ENCODE measurements at places on chromosomes 3 and 15. TPM values are rescaled to one million over a fixed set of nuclear protein-coding genes. Genes with fewer than 3 reads are reported as not detected.
A peak's percentile ranks its signal among the peaks of the same experiment; 100 is the strongest.

Gene GABRR3
- total RNA-seq: not detected

Gene AP3B2
- total RNA-seq: 3.8 TPM

Gene AVEN
- total RNA-seq: 11.5 TPM

- H3K27me3 ChIP-seq: no peaks in the 10 kb centered on the region
- no peak overlapping the region for H3K27ac ChIP-seq
- H3K4me1 ChIP-seq: peaks cover 10% of the 10 kb centered on the region
- no peaks in the 10 kb centered on the region for H3K36me3 ChIP-seq
Observed at GRCh38 chr3:119553823-119554415, 5.5 kb downstream of the CD80 start.

Gene CPNE4
- total RNA-seq: 0.26 TPM

Gene NEK10
- total RNA-seq: 0.49 TPM

GRCh38 chr15:100918690-100919480 lies at the start of gene LRRK1:
TSS of gene LRRK1 (plus strand) at chr15:100919357. CDS start at chr15:100924633, 5,276 bp downstream.
- H3K36me3 ChIP-seq: no peaks in the 10 kb centered on the region
- H3K4me1 ChIP-seq: peaks cover 22% of the 10 kb centered on the region
- peak within 1 kb of the TSS; percentile 83 for H3K27ac ChIP-seq
- peak; percentile 84 for DNase-seq
- H3K27me3 ChIP-seq: no peaks in the 10 kb centered on the region

Gene ACTC1
- 3.4 TPM for total RNA-seq

Gene ADAMTSL3
- total RNA-seq: 26.2 TPM

DNA sequence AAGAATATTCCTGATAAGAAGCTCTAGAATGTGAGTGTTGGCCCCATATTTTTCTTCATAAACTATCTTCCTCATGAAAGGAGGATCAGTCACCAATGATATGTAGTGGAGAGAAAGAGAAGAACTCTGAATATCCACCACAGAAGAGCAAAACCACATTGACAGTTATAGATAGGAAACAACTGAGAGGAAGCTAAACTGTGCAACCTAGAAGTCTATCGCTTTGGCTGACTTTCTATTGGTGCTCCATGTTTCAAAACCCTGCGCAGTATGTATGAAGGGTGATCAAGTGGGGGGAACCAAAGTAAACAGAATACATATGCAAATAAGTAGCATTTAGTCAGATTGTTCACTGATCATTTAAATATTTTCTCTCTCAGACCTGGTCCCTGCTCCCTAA lies 41.0 kb upstream of the ZNF280D start:
- H3K4me1 ChIP-seq: peaks cover 10% of the 10 kb centered on the region
- H3K4me3 ChIP-seq: no peak overlapping the region
- H3K27me3 ChIP-seq: no peaks in the 10 kb centered on the region
- H3K27ac ChIP-seq: no peak overlapping the region
- no peak for DNase-seq

DNA sequence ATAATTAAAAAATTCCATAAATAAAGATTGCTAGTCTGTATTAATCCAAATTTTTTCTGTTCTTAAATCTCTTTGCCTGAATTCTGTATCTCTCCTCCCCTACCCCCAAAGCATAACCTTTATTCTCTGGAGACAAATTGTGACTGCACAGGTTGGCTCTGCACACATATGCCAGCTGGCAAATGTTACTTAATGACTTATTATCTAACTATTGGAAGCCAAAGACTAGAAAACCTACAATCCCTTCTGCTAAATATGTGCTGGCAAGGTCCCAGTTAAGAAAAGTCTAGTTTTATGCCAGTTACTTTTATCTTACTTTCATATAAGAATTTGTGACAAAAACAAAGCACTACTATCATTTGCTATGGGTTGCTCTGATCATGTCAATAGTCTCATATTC lies 569.3 kb downstream of the MECOM start:
- no peak overlapping the region for H3K4me3 ChIP-seq
- DNase-seq: no peak
- no peak overlapping the region for H3K27ac ChIP-seq
- H3K27me3 ChIP-seq: no peaks in the 10 kb centered on the region
- no peaks in the 10 kb centered on the region for H3K4me1 ChIP-seq

DNA sequence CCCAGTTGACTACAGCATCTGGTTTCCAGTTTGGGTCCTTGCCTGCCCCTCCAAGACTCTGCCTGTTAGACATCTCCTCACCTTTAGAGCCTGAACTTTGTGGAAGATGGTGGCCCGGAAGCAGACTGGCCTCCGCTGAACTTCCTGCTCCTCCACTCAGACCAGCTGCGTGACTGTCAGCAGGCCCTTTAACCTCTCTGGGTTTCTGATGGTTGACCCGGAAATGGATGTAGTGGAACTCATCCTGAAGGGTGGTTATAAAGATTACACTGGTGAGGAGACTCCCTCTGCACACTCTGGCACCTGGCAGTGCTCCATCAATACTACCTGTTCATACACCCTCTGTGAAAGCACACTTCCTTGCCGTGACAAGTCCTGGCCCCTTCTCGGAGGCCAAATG lies 151.9 kb upstream of the TLE3 start:
- no peak overlapping the region for H3K27ac ChIP-seq
- no peak overlapping the region for H3K4me3 ChIP-seq
- no peak for DNase-seq
- peaks cover 3% of the 10 kb centered on the region for H3K4me1 ChIP-seq
- H3K36me3 ChIP-seq: no peaks in the 10 kb centered on the region

GRCh38 chr3:119700269-119700919 lies 2.4 kb upstream of the CFAP91 start:
- no peaks in the 10 kb centered on the region for H3K36me3 ChIP-seq
- no peak for DNase-seq
- no peak overlapping the region for H3K27ac ChIP-seq
- H3K4me3 ChIP-seq: no peak overlapping the region
- H3K27me3 ChIP-seq: no peaks in the 10 kb centered on the region
- peaks cover 9% of the 10 kb centered on the region for H3K4me1 ChIP-seq

Gene ZMYND10
- total RNA-seq: 2.8 TPM

Gene C3orf22
- total RNA-seq: not detected

GRCh38 chr15:66603301-66604179 lies 37.7 kb upstream of the LCTL start:
- H3K36me3 ChIP-seq: no peaks in the 10 kb centered on the region
- peak; percentile 87 for DNase-seq
- no peaks in the 10 kb centered on the region for H3K27me3 ChIP-seq
- H3K4me3 ChIP-seq: no peak overlapping the region

GRCh38 chr3:72244396-72244795 lies 459.4 kb upstream of the PROK2 start:
- peaks cover 14% of the 10 kb centered on the region for H3K4me1 ChIP-seq
- DNase-seq: no peak
- no peaks in the 10 kb centered on the region for H3K27me3 ChIP-seq
- H3K27ac ChIP-seq: no peak overlapping the region
- H3K36me3 ChIP-seq: no peaks in the 10 kb centered on the region

DNA sequence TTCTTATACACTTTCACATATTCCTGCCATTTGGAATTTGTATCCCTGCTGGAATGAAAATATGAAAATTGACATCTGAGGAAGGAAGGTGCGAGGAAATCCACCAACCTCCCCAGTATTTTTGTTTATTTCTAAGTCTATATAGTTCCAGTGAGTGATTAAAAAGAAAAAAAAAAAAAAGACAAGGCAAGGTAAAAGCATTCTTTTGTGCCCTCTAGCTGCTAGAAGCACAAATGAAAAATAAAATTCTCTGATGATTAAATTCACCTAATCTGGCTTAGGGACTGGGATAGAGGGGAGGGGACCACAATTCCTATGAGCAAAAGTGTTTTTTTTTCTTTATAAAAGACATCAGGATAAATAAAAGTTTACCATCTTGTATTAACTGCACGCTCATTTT lies 370.9 kb downstream of the NR2F2 start:
- no peak overlapping the region for H3K4me3 ChIP-seq
- H3K4me1 ChIP-seq: no peaks in the 10 kb centered on the region
- H3K27ac ChIP-seq: no peak overlapping the region
- H3K27me3 ChIP-seq: no peaks in the 10 kb centered on the region
- no peak for DNase-seq
- no peaks in the 10 kb centered on the region for H3K36me3 ChIP-seq

Gene SPESP1
- total RNA-seq: 1.2 TPM

DNA sequence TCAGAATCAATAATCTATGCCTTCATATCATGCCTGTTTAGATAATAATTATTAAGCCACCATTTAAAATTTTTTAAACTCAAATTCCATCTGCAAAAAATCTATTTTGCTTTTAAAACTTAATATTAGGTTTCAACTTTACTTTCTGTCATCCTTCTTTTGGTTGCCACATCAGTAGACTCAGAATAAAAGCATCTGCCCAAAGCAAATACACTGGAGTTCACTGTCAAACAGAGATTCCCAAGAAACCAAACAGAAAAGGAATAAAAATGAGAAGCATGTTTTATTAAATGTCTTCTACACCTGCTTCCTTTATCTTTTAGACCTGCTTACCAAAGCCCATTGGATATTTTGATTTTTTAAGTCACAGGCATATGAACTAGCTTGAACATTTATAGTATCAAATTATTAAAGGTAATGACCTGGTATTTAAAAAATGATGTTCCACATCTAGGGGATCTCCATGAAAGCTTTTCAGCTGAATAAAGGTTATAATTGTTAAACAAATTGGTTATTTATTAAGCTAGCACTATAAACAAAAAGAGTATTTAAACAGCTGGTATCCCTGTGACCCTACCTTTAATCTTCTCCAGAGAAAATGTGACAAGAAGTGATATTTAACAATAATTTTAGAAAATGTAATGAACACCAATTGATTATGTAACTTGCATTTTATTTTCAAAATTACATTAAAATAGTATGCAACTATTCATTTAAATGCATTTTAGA lies 62.5 kb downstream of the ALCAM start:
- no peak overlapping the region for H3K27ac ChIP-seq
- H3K36me3 ChIP-seq: no peaks in the 10 kb centered on the region
- no peaks in the 10 kb centered on the region for H3K4me1 ChIP-seq
- no peak overlapping the region for H3K4me3 ChIP-seq
- DNase-seq: no peak

- no peak overlapping the region for H3K4me3 ChIP-seq
- DNase-seq: no peak
Observed at GRCh38 chr3:160588023-160588422, 22.7 kb upstream of the KPNA4 start.

Gene CD276
- total RNA-seq: 60.8 TPM

DNA sequence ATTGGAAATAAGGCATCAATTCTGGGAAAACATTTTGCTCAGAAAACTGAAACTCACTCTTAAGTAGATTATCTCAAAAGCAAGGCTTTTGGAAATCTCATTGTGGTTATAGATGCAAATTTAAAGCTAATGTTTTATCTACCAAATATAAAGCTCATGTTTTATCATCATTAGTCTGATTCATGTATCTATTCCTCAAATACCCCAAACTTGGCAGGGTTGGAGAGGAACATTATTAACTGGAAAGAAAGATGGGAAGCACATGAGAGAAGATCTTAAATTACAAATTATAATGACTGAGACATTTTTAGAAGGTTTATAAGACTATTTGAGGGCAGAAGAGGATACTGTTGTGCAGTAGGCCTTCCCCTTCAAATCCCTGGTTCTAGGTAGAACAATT lies 137.3 kb upstream of the TGFBR2 start:
- no peak for DNase-seq
- H3K36me3 ChIP-seq: no peaks in the 10 kb centered on the region
- no peak overlapping the region for H3K4me3 ChIP-seq
- no peaks in the 10 kb centered on the region for H3K27me3 ChIP-seq
- no peak overlapping the region for H3K27ac ChIP-seq

DNA sequence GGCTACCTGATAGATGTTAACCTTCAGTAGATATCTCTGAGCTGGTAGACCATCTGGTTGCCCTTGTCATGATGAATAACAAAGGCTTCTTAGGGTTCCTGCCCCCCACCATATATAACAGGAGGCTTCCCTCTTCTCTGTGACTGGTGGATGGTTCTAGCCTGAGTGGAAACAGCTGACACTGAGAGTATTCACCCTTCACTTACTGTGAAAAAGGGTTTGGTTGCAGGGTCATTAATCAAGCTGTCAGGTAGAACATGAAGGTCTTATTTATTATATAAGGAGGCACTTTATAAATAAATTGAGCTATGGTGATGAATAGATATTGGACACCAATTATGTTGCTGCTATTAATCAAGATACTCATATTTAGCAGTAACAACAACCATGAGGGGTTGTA lies 58.6 kb downstream of the CACNA2D3 start:
- no peak overlapping the region for H3K27ac ChIP-seq
- H3K4me1 ChIP-seq: no peaks in the 10 kb centered on the region
- no peaks in the 10 kb centered on the region for H3K27me3 ChIP-seq
- no peaks in the 10 kb centered on the region for H3K36me3 ChIP-seq

GRCh38 chr3:10374311-10374710 lies 53.4 kb upstream of the SEC13 start:
- DNase-seq: no peak
- no peaks in the 10 kb centered on the region for H3K36me3 ChIP-seq
- H3K27me3 ChIP-seq: no peaks in the 10 kb centered on the region
- H3K27ac ChIP-seq: no peak overlapping the region

DNA sequence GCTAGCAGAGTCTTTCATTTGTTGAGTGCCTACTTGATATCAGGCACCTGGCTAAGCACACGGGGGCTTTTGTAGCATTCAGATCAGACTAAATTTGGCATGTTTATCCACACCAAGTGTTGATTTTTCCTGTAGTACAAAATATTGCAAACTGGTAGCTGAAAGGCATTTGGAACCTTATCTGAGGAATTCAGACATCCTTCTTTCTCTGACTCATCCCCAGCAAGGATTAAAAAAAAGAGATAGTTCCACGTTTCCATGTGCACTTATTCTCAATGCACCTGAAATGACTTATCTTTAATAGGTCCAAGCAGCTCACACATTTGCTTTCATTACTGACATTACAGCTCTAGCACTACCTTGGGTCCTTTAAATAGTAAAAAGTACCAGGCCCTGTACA lies 786.0 kb upstream of the GRM7 start:
- no peaks in the 10 kb centered on the region for H3K4me1 ChIP-seq
- H3K27me3 ChIP-seq: no peaks in the 10 kb centered on the region
- no peak overlapping the region for H3K27ac ChIP-seq
- no peak overlapping the region for H3K4me3 ChIP-seq
- no peak for DNase-seq

DNA sequence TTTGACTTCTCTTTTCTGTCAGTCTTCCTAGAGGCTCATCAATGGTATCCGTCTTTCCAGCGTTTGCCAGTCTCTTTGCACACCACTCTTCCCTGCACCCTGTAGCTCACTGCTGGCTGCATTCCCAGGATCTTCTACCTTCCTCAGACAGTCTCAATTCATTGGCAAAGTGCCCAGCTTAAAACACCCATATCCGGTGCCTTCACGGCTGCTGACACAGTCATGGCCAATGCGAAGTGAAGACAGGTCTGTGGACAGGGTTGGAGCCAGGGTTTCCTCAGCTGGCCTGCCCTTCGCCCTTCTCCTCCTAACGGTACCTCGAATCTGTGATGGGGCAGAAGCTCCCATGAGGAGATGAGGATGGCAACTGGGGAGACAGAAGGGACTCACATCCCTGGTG lies 36.1 kb downstream of the PTH1R start:
- H3K4me3 ChIP-seq: no peak overlapping the region
- peaks cover 8% of the 10 kb centered on the region for H3K4me1 ChIP-seq
- peak; percentile 54 for DNase-seq
- H3K27me3 ChIP-seq: no peaks in the 10 kb centered on the region
- peaks cover 15% of the 10 kb centered on the region for H3K36me3 ChIP-seq
- H3K27ac ChIP-seq: no peak overlapping the region

GRCh38 chr3:69764121-69764741 lies 25.0 kb downstream of the MITF start:
- no peak for DNase-seq
- H3K27ac ChIP-seq: peak overlapping the region; percentile 49
- peaks cover 47% of the 10 kb centered on the region for H3K4me1 ChIP-seq
- H3K4me3 ChIP-seq: no peak overlapping the region

GRCh38 chr3:147403511-147403910 lies 2.8 kb downstream of the ZIC4 start:
- no peak overlapping the region for H3K4me3 ChIP-seq
- no peaks in the 10 kb centered on the region for H3K36me3 ChIP-seq
- H3K4me1 ChIP-seq: no peaks in the 10 kb centered on the region
- H3K27me3 ChIP-seq: peaks cover 89% of the 10 kb centered on the region
- H3K27ac ChIP-seq: no peak overlapping the region

Gene USP13
- 15.4 TPM for total RNA-seq

Gene WNT7A
- total RNA-seq: 6.6 TPM
